ENCODE measurements at places on chromosomes 11 and 22.

- DNase-seq = no peak
These were observed 29.8 kb upstream of the TECTA start for GRCh38 chr11:121070951-121071845.

- no peak for DNase-seq
These were observed 11.3 kb upstream of the SESN3 start for GRCh38 chr11:95242091-95242844.

GRCh38 chr11:75346912-75347647 is 4.4 kb downstream of the ARRB1 start:
- DNase-seq = no peak

DNA sequence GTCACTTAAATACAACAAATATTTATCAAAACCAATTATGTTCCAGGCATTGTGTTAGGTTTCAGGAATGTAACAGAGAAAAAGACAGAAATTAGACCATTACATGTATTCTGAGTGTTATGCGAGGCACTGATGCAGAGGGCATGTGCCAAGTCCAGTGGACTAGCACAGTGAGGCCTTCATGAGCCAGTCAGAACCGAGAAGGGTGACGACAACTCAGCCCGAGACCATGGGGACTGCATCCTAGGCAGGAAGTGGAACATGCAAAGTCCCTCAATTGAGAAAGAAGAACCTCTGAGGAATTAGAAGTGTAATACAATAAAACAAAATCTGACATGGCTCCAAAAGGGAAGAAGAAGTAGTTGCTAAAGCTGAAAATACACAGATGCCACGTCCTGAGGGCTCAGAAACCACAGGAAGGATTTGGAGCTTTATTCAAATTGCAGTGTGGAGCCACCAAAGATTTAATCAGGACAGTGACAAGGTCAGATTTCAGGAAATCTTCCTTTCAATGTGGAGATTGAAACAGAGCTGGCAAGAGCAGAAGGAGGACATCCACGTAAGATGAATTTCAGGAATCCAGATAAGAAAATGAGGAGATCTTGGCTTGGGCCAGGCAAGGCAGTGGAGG is 529.6 kb downstream of the NTM start:
- no peak for DNase-seq

- no peak for DNase-seq
These were observed 234.9 kb upstream of the POU2AF2 start for GRCh38 chr11:111010391-111011274.

- peak; percentile 14 for DNase-seq
These were observed 2.2 kb downstream of the MADD start for GRCh38 chr11:47271961-47272661.

GRCh38 chr11:30488304-30488998 is 97.7 kb downstream of the MPPED2 start:
- no peak for DNase-seq

- DNase-seq = peak; percentile 54
These were observed 1.1 kb downstream of the CSTF3 start for GRCh38 chr11:33160136-33160535.

- no peak for DNase-seq
These were observed 139.5 kb upstream of the CADM1 start for GRCh38 chr11:115643549-115644270.

- DNase-seq = no peak
These were observed 382.7 kb downstream of the METTL15 start for GRCh38 chr11:28490773-28491382.

DNA sequence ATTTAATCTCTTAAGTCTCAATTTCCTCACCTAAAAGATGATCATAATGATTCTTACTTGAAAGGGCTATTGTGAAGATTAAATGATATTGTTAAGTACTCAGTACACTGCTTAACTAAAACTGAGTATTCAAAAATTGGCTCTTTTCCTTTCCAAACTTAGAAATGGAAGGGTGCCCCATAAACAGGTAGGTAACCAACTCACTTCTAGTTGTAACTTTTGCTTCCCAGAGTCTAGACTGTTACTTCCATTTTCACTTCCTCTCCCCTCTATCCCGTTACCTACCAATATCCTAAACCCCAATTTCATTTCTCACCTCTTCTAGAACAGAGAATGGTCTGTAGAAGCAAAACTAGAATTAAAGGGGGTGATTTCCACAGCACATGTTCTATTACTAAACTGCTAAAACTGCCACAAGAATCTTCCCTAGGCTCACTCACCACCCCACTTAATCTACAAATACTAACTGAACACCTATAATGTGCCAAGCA is 50.0 kb downstream of the RRAS2 start:
- no peak for DNase-seq

Data from erythroblast (primary cell).